ENCODE measurements at places on chromosomes 11 and 22.

GRCh38 chr11:82796998-82797961 is 63.6 kb upstream of the FAM181B start:
- DNase-seq = no peak

DNA sequence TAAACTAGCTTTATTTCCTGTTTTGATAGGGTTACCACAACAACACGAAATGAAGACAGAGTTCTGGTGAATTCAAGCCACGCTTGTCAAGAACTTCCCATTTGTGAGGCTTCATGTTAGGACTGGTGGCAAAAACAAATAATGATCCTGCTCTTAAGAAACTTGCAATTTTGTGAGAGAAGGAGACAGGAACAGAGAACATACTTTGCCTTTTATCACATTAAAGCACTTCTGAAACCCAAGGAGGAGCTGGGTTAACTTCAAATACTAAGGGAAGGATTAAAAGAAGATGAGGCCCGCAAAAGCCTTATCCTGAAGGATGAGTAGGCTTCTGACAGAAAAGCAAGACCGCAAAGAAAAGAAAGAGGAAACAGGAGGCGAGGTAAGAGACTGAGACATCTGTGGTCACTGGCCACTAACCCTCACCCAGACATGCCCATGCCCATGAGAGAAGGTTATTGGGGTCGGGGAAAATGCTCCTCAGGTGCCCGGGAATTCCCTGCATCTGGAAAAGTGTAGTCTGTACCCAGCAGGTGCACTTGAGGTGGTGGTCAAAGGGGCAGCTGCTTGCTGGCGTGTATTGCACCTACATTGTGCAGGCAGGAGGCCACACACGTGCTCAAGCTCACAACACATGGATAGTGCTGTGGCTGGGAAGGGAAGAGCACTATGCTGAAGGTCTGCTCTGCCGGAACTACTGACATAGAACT is 50.5 kb downstream of the MAPK1 start:
- no peak for DNase-seq

- no peak for DNase-seq
Observed at GRCh38 chr11:64001484-64002420, 15.5 kb downstream of the OTUB1 start.

DNA sequence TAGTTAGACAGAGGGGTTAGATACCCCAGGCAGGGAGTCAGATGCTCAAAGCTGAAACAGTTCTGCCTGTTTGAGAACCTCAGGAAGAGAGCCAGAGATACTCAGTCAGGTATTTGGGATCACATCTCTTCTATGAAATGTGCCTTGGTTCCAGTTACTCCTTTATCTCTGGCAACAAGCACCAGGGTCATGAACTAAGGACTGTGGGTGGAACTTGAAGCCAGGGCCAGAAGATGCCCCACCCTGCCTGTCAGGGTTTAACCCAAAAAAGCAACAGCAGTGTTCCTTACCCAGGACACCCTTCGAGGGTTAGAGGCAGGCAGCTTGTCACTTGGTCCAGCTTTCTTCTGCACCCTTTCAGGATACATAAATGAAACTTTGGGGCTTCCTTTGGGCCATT is 15.0 kb upstream of the WT1 start:
- DNase-seq = no peak

DNA sequence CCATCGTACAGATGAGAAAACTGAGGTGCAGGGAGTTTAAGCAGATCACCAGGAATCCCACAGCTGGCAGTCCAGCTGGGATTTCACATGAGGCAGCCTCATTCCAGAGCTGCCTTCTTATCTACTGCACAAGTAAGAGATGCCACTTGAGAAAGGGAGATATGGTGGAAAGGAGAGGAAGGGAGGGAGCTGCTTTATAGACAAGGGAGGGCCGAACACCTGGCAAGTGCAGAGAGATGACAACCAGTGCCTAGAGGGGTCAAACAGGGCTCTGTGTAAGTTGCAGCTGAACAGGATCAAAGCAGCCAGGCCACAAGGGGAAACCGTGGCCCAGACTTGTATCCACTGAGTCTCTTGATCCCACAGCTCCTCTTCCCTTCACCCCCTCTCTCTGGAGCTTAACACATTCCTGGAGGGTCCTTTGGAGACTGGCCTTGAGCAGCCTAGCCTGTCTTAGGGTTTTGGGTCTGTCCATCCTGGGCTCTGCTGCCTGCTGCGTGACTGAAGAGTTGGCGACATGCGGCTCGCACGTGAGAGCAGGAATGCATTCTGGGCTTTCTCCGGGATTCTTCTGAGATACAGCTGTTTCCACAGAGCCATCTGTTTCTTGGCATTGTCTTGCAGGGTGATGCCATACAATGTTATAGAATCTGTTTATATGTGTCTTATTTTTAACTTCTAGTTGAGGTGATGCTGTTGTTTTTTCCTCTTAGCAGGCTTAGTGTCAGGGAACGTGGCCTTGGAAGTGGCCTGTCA is 268.5 kb upstream of the SYN3 start:
- no peak for DNase-seq

GRCh38 chr11:26702406-26702805 is 19.5 kb downstream of the SLC5A12 start:
- DNase-seq = no peak

DNA sequence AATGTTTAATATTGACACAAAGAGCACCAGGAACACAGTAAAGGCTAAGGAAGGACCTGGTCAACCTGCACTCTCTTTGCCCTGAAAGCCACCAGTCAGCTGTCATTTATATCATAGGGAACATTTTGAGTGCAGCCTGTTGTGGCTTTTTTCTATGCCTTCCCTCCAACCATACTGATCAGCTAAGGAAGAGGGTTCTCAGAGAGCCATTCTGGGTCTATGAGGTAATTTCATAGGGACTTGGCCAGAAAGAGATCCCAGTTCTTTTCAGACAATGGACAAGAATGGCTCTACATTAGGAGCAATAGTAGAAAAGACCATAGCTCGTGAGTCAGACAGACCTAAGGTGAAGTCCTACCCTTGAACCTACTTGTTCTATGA is 132.8 kb downstream of the CCDC34 start:
- no peak for DNase-seq

GRCh38 chr11:133693110-133693509 is 152.2 kb downstream of the SPATA19 start:
- DNase-seq = no peak

Data from NCI-H1105 (cell line).